ENCODE measurements at places on chromosomes 4 and X.

- peak; percentile 58 for DNase-seq
Measured at GRCh38 chrX:49840679-49841078, 11.6 kb downstream of the PAGE4 start.

DNA sequence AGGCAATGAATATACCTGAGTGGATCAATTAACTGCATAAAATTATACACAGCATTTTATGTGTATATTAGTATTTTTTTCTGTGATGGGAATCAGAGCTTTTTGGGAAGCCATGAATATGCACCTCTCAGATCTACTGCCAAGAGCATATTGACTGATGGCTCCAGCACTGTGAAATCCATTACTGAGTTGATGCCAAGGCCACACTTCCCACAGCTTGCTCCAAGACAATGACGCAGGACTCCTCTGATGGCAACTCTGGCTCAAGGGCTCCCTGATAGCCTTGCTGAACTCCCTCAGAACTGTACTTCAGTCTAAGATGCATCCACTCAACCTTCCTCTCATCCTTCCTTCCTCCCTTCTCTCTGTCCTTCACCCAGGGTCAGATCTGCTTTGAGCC, 82.7 kb downstream of the OTC start:
- no peak for DNase-seq

GRCh38 chrX:3962511-3963311, 249.3 kb upstream of the PRKX start:
- DNase-seq = peak; percentile 27

GRCh38 chrX:49071877-49072711, 1.7 kb downstream of the PRAF2 start:
- no peak for DNase-seq

GRCh38 chr4:118910221-118910620, 21.6 kb downstream of the SYNPO2 start:
- DNase-seq = no peak

Data from neuronal stem cell (in vitro differentiated cells).